ENCODE measurements at places on chromosomes 11 and 22.
A peak's percentile ranks its signal among the peaks of the same experiment; 100 is the strongest.

DNA sequence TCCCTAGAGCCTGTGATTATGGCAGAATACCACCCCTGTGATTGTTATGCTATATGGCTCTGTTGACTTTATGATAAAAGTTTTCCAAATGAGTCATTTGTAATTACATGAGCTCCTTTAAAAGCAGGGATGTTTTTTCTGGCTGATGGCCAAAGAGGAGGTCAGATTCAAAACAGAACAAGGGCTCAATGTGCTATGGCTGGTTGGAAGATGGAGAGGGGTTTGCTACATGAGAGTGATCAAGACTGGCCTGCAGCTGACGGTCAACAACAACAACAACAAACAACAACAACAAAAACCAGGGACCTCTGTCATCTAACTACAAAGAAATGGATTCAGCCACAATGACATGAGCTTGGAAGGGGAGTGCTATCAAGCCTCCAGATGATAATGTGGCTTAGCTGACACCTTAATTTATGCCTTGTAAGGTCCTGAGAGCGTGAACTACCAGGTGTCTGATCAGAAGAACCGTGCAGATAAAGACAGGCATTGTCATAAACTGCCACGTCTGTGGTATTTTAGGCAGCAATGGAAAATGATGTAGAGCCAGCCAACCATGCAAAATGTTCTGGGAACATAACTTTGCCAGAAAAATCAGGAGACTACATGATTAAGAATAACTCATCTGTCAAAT lies 47.2 kb downstream of the PIWIL3 start:
- no peak for DNase-seq

DNA sequence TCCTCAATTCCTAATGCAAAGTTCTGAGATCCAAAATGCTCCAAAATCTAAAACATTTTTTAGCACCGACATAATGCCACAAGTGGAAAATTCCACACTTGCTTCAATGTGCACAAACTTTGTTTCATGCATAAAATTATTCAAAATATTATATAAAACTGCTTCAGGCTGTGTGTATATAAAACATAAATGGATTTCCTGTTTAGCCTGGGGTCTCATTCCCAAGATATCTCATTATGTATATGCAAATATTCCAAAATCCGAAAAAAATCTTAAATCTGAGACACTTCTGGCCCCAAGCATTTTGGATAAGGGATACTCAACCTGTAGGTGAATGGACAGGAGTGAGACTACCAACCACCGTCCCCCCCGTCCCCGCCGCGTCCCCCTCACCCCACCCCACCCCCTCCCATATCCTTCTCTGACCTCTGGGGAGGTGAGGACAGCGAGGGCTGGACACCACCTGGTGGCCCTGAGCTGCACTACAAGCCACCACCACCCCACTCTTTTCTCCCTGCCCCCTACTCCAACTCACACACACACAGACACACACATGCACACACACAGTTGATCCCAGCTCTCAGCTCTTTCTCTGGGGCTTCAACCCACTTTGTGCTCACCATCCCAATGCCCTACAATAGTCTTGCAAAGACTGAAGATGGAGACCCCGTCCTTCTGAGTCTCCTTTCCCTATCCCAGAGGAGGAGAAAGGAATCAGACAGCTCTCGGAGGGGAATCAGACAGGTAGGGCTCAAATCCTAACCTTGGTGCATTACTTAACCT lies 101.0 kb downstream of the PDE2A start:
- no peak for DNase-seq

DNA sequence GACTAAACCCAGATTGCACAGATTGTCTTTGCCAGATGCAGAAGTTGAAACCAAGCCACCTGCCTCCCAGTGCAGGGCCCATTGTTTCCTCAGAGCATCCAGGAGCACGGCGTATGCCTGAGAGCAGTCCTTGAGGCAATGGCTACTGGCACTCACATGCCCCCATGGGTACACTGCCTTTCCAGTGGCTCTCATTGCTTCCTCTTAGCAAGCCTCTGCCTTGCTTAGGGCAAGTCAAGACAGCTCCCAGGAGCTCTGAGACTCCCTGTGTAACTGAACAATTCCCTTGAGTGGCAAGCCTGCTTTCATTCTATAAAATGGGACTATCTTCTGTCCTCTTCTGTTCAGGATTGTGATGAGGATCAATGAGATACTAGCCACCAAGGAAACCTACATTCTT lies 4.1 kb downstream of the SYTL2 start:
- no peak for DNase-seq

- DNase-seq: no peak
These were observed 982.8 kb downstream of the NTM start for GRCh38 chr11:132353255-132353654.

DNA sequence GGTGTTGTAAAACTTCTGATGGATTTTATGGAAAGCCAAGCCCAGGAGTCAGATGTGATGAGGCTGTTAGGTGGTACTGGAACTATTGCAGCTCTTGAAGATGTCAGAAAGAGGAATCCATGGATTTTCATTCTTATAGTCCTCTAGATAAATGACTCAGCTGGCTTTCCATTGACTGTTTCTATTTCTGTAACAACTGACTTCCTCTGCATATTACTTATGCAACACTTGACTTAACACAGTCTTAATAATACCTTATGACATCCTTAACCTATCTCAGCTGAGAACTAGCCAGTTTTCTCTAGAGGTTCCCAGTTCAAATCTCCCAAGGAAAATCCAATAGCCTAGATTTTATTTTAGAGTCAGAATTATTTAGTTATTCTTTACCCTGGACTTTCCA lies 263.8 kb downstream of the LUZP2 start:
- no peak for DNase-seq

DNA sequence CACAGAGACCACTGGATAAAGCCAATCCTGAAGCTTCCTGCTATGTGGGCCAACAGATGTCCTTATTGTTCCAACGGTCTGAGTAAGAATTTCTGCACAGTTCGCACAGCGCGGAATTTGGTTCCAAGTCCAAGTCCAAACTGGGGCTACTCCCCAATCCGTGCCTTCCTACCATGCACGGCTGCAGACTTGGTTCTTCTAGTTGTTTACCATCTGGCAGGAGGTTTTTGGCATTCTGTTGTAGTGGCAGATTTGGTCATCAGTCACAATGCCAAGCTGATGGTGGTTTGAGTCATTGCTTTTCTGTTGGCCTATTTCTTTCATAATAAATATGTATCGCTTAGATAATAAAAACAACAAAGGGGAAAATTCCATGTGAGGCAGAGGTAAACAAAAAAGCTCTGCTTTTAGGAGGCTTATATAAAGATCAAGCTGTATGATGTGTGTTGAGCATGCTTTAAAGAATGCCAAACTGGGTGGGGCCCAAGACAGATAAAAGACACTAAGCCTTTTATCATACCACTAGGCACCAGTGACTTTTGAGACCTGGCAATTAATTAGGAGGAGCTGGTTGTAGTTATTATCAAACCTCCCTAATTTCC lies 52.5 kb upstream of the SYN3 start:
- DNase-seq: no peak

GRCh38 chr11:2584812-2585565 lies 114.8 kb downstream of the KCNQ1OT1 start:
- DNase-seq: peak; percentile 24

- peak; percentile 53 for DNase-seq
These were observed 11.9 kb downstream of the TTLL1 start for GRCh38 chr22:43077121-43077877.

GRCh38 chr11:6988506-6988905 lies 31.6 kb downstream of the ZNF214 start:
- DNase-seq: no peak

- no peak for DNase-seq
These were observed 41.6 kb downstream of the AHNAK start for GRCh38 chr11:62505059-62505439.

DNA sequence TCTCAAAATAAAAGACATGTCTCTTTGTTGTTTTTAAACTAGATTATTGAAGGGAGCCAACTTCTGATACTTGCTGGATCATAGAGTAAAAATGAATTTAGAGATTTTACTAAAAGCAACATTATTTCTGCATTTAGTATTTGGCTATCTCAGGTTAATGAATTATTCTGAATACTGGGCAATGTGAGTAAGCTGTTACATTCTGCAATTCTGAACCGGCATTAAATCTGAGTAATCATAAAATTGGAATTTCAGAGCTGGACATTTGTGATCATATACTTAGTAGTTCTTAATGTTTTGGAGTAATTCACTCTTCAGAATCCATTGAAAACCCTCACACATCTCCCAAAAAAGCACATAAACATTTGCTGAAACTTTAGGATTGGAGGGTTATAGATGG lies 11.5 kb downstream of the POLD3 start:
- no peak for DNase-seq

DNA sequence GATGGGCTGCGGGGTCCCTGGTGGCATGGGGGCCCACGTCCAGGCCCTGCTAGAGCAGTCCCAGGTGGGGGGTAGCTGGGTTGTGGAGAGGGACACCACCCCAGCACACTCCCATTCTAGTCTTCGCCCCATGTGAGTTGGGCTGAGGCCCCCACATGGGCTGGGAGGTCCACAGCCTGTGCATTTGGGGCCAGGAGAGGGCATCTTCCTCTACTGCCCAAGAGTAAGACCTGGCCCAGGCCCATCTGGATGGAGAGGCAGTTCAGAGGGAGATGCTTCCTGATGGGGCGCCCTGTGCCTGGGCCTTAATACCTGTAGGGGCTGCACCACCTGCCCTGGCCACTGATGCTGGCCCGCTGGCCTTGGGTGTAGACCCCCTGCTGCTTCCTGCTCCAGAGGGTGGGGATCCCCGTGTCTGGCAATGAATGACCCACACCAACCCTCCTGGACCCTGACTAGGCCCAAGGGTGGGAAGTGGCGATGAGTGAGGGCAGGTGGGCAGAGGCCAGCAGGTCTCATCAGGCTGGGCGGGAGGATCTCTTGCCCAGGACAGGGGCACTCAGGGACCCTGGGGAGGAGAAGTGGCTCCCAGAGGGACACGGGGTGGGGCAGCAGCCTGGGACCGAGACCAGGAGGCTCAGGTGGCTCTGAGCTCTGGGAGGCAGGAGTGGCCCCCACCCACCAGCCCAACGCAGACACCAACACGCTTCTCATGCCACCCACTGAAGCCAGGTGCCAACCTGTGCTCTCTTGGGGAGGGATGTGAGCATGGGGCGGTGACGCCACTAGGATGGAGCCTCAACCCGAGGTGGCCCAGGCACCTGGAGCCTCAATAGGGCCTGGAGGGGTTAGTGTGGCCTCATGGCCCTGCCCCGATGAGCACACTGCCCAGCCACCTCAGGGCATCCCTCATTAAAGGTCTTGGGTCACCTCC lies 17.4 kb upstream of the GNB1L start:
- DNase-seq: no peak

DNA sequence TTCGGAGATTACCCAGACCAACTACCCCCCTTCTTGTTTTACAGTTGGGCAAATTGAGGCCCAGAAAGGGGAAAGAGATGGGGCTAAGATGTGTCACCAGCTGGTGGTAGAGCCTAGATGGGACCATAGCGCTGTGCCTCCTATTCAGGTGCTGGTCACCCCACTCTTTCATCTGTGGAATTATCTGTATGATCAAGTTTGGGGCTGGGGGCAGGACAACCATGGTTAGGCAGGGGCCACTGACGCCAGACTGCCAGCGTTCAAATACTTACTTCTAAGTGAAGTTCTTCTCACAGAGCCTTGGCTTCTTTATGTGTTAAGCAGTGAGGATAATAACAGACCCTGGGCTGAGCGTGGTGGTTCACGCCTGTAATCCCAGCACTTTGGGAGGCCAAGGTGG lies 55.9 kb downstream of the IGLL1 start:
- no peak for DNase-seq

- no peak for DNase-seq
These were observed 98.5 kb upstream of the RRM1 start for GRCh38 chr11:3995949-3996554.

DNA sequence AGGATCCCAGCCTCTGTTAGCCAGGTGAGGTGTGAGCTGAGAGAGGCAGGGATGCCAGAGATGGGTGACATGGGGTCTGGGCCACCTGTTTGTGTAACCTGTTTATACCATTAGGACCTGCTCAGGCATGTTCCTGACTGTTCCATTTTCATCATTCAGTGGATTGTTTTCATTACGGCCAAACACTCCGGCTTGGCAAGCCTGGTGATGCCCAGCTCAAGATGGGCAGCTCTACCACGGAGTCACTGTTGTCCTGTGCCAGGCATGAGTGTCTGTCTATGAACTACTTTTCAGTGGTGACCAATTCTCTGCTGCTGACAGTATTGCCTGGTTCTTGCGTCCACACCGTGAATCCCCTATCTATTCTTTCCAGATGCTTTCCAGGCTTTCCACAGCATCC lies 71.5 kb upstream of the SLC22A12 start:
- no peak for DNase-seq

DNA sequence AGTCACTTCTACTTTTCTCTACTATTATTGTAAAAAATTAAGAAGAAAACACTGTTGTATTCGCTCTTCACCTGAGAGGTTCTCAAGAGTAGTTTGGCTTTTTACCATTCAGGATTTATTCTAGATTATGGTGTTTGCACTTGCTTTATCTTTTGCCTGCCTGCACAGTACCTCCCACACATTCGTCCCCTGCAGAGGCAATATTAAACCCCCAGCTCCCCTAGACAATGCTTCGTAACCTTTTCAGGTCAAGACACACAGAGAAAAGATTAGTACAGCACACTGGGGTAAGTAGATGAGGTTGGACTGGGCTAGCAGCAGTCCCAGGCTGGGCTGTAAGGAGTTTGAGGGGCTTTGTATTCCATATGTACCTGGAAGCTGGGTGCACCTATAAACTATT lies 62.4 kb downstream of the TNRC6B start:
- DNase-seq: no peak

- no peak for DNase-seq
These were observed 175.8 kb downstream of the DSCAML1 start for GRCh38 chr11:117621226-117621625.

- DNase-seq: no peak
These were observed 13.5 kb downstream of the C11orf97 start for GRCh38 chr11:94525546-94526324.

- DNase-seq: no peak
These were observed 10.0 kb upstream of the PRR5 start for GRCh38 chr22:44691796-44692661.

- DNase-seq: no peak
These were observed 140.6 kb upstream of the CADM1 start for GRCh38 chr11:115644856-115645255.

All from head of caudate nucleus (tissue), 42 donors.